ENCODE measurements at places on chromosomes 7 and 10.
A peak's percentile ranks its signal among the peaks of the same experiment; 100 is the strongest.

- DNase-seq, result no peak
Measured at GRCh38 chr10:85900487-85900886, 466.1 kb downstream of the GRID1 start.

- DNase-seq, result no peak
Measured at GRCh38 chr7:22251281-22251680, 105.7 kb downstream of the RAPGEF5 start.

DNA sequence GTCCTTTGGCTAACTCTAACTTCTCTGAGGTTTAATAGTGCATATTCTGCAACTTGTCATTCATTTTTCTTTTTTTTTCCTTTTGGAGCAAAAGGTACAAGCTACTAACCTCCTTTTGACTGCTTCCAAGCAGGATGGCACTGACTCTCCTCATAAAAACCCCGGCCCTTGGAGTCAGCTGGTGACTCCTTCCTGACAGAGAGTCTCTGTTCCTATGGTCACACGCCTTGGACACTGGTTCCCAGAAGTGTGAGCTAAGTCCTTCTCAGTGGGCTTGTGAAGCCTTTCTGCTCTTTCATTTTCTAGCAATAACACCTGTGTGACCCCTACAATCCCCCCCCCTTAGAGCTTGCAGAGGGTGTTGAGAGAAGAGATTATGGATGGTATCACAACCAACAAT, 21.7 kb downstream of the DOCK4 start:
- DNase-seq, result no peak

- no peak for DNase-seq
Measured at GRCh38 chr7:17654940-17655339, 285.4 kb downstream of the SNX13 start.

GRCh38 chr7:99311702-99312101, 14.0 kb upstream of the ARPC1A start:
- peak; percentile 72 for DNase-seq
